BJ (cell line): ENCODE measurements at places on chromosomes 3 and 15.
A peak's percentile ranks its signal among the peaks of the same experiment; 100 is the strongest.

DNA sequence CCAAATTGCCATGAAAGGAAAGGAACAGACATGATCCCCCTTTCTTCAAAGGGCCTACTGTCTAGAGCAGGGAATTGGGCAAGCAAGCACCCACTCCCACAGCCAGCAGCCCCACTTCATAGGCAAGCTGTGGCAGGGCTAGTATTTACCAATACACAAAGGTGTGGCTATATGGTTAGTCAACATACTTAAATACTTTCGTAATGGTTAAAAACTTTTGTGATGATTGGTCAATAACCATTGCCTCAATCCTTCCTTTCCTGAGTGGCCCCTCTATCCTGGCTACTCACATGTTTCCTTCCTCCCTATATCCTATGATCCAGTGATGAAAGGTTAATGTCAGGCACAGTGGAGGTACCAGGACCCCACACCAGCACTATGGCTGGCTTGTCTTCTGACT is 30.1 kb upstream of the ARL8B start:
- DNase-seq, result no peak

DNA sequence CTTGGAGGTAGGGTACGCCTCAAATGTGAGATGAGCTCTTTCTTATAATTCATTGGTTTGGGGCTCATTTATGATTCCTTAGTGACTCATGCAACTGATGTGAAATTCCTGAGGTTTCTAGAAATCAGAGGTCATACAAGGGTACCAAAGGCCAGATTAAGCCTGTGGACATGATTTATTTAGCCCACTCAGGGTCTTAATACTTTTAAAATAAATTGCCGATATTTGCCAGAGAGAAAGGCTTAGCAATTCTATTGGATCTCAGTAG is 289.0 kb downstream of the NEK10 start:
- no peak for DNase-seq

- DNase-seq, result peak; percentile 35
Measured at GRCh38 chr3:110414855-110415254, 656.8 kb upstream of the NECTIN3 start.

- no peak for DNase-seq
Measured at GRCh38 chr3:65889707-65890099, 149.0 kb downstream of the MAGI1 start.

- no peak for DNase-seq
Measured at GRCh38 chr3:178519701-178520100, 16.5 kb upstream of the KCNMB2 start.

GRCh38 chr15:93129702-93130488 is 40.9 kb upstream of the RGMA start:
- no peak for DNase-seq

DNA sequence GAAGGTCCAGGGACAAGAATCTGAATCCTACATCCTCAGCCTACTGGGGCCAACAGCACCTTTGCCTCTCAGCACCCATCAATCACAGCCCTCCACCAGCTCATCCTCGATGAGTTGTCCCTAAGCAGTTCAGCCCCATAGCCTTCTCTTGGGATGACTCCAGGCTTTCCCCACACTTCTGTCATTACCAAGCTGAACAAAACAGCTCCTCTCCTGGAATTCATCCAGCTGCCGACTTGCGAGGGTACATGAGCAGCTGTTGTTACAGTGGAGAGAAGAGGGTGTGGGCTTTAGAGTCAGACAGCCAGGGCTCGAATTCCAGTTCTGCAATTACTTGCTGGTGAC is 69.0 kb upstream of the THBS1 start:
- no peak for DNase-seq

GRCh38 chr3:108295421-108296175 is 750 bp upstream of the HHLA2 start:
- DNase-seq, result no peak

DNA sequence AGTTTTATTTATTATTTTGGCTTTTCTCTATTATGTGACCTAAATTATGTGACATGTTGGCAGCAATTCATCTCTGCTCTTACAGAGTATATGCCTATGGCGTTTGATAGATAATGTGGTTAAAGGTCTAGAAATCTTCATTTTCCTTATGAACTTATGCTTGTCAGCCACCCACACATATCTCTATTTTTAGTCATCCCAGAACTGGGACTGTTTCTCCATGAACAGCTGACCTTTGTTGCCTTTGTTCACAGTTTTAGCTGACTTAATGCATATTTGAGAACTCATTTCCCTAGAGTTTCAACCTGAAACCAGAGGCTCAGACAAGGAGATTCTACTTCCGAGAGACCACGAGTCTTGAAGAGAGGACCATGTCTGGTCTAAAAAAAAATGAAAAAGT is 176.5 kb downstream of the RAP2B start:
- no peak for DNase-seq

- no peak for DNase-seq
Measured at GRCh38 chr15:92033723-92034122, 180.2 kb downstream of the SLCO3A1 start.

GRCh38 chr3:172868582-172869200 is 118.2 kb downstream of the ECT2 start:
- DNase-seq, result no peak

DNA sequence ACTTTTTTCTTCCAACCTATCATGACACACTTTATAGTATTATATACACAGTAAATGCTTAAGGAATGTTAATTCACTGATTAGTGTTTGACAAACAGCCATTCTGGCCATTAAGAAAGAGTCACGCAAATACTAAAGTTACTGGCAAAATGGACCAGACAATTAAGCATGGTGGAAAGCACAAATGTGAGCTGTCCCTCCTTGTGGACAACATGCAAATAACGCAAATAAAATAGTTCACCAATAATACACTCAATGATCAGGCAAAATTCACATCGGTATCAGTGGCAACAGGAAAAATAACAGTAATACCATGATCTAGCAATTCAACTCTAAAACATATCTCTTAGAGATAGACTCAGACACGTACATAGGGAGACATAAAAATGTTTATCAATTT is 71.7 kb downstream of the NEDD4 start:
- no peak for DNase-seq

DNA sequence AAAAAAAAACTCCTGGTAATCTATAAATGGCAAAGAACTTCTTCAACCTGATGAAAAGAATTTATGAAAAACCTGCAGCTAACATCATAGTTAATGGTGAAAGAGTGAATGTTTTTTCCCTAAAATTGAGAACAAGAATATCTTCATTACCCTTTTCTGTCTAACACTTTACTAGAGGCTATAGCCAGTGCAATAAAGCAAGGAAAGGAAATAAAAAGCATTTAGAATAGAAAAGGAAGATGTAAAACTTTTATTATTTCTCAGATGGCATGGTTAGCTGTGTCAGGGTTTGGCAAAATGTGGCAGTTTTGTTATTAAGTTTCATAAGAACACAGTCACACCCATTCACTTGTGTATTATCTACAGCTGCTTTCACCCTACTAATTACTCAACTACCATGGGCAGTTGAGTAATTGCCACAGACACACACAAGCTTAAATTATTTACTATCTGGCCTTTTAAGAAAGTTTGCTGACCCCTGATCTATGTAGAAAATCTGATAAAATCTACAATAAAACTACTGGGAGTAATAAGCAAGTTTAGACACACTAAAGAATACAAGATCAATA is 465.1 kb downstream of the MAGI1 start:
- no peak for DNase-seq
